T1000 (cell line): ENCODE measurements at places on chromosomes 4 and X.

- DNase-seq = no peak
Measured at GRCh38 chrX:107857837-107858236, 32.2 kb downstream of the MID2 start.

GRCh38 chrX:40539214-40540142 is 41.3 kb upstream of the ATP6AP2 start:
- no peak for DNase-seq

GRCh38 chr4:57363346-57363745 is 253.2 kb upstream of the IGFBP7 start:
- DNase-seq = no peak

- DNase-seq = no peak
Measured at GRCh38 chr4:125231661-125232060, 83.1 kb upstream of the FAT4 start.

GRCh38 chr4:74330295-74330750 is 22.1 kb downstream of the EPGN start:
- DNase-seq = no peak

- DNase-seq = no peak
Measured at GRCh38 chrX:43562372-43562771, 93.7 kb upstream of the MAOA start.

- no peak for DNase-seq
Measured at GRCh38 chr4:5878359-5878758, 14.5 kb downstream of the CRMP1 start.

DNA sequence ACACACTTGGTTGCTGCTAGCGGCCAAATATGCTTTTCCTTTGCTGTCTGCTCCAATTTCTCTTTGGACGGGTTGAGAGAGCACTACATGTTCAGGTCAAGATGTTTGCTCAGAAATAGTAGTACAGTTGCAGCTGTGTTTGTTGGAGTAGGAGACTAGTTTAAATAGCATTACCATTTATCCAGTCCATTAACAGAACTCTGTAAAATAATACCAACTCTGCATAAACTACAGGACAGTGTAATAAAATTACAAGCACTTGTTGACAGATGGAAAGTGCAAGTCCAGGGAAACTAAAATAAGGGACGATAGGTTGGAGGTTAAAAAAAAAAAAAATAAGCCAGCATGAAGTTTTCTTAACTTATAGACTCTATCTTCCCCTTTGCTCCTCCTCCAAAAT is 20.2 kb downstream of the SLIT2 start:
- no peak for DNase-seq

- DNase-seq = no peak
Measured at GRCh38 chrX:153245288-153245731, 66.2 kb downstream of the MAGEA1 start.

DNA sequence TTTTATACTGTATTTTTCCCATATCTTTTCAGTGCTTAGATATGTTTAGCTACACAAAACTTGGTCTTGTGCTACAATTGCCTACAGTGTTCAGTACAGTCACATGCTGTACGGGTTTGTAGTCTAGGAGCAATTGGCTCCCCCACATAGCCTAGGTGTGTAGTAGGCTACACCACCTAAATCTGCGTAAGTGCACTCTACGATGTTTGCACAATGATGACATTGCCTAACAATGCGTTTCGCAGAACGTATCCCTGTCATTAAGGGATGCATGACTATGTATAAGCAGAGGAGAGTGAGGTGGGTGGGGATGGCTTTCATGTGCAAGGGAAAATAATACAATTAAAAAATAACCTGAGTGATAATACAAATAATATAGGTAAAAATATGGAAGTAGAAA is 131.4 kb downstream of the GBA3 start:
- DNase-seq = no peak

DNA sequence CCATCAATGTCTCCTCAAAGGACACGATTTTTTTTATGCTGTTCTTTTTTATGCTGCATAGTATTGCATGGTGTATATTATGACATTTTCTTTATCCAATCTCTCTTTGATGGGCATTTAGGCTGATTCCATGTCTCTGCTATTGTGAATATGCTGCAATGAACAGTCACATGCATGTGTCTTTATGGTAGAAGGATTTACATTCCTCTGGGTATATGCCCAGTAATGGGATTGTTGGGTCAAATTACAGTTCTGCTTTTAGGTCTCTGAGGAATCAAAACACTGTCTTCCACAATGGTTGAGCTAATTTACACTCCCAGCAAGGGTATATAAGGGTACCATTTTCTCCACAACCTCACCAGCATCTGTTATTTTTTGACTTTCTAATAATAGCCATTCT is 113.9 kb downstream of the GRIA3 start:
- no peak for DNase-seq

- DNase-seq = no peak
Measured at GRCh38 chr4:65599340-65599739, 70.9 kb downstream of the EPHA5 start.

GRCh38 chr4:37860266-37860665 is 30.6 kb upstream of the TBC1D1 start:
- DNase-seq = no peak

GRCh38 chrX:129808158-129808828 is 28.5 kb downstream of the SASH3 start:
- DNase-seq = no peak

DNA sequence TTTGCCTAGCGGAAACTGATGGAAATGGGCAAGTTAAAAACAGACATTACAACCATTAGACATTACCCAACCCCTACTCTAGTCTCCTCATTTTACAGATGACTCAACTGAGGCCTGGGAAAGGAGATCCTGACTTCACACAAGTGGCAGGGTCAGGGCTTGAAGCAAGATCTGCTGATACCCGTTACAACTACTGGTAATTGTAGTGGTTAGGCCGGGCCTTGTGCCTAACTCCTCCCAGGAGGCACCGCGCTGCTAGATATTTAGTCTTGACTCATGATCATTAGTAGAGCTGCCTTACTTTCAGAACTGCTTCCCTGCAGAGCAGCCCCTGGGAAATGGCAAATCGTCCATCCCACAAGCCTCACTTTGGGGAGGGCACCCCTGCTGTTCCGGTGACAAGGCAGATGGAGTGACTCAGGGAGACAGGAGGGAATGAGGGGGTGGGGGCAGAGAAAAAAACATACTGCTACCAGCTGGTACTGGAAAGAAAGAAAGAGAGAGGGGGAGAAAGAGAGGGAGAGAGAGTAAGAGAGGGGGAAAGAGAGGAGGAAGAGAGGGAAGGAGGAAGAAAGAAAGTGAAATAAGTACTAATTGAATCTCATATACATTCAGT is 12.2 kb downstream of the ARHGEF6 start:
- peak; percentile 65 for DNase-seq

DNA sequence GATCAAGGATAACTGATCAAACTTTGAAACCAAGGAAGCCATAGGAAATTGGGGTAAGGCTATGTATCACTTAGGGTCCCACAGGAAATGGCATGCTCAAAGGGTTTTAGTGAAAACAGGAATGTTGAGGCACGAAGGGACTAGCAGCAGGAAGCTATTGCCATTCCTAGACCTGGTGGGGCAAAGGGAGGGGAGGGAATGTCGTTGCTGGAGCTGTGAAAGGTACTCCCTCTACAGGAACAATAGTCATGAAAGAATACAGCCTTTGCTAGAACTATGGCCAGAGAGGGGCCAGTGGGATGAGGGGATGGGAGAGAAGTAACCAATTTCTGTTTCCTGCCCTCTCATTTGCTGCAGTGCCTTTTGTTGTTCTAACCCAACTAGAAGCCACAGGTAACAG is 11.9 kb downstream of the REPS2 start:
- no peak for DNase-seq

DNA sequence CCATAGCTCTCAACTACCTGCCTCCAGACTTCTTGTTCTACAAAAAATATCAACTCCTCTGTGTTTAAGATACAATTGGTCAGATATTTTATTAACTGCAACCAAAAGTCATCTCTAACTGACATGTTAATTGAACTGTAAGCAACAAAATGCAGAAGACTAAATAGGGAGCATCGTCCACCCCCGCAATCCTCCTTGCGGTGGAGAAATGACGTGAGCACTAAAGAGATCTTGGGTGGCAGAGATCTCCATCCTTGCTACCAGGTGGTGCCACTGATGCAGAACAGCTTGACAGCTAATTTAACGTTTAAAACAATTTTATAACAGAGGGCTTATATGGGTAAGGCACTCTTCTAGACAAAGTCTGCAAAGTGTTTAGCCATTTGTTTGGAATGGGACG is 164.4 kb upstream of the FTHL17 start:
- no peak for DNase-seq

GRCh38 chr4:55396308-55397125 is 760 bp downstream of the TMEM165 start:
- no peak for DNase-seq

DNA sequence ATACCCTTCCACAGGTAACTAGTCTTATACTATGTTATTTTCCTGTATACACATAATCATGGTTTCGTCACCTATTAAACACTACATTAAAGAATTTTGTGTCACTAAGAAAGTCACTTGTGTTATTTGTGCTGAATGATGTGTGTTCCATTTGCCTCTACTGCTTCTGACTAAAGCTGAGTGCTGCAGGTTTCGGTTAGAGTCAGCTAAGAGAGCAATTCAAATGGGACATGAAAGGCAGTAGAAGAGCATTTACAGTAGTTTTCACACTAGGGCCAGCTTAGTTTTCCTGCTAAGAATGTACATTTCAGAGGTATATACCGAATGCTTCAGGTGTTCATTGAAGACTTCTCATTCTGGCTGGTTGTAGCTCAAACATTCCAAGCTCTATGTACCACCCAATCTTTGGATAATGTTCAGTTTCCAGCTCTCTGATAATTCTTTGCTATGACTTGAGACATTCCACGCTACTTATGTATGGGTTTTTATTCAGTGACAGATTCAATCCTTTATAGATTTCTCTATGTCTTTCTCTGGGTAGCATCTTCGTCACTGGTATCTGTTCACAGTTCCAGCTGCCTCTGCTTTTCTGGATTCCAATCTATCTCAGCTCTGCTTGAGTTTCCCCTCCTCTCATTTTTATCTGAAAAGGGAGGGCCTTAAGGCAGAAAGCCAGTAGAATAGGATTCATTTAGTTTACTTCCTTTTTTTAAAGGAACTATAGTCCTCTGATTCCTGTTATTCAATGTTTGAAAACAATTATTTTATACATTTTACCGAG is 164.4 kb downstream of the CXXC4 start:
- no peak for DNase-seq

DNA sequence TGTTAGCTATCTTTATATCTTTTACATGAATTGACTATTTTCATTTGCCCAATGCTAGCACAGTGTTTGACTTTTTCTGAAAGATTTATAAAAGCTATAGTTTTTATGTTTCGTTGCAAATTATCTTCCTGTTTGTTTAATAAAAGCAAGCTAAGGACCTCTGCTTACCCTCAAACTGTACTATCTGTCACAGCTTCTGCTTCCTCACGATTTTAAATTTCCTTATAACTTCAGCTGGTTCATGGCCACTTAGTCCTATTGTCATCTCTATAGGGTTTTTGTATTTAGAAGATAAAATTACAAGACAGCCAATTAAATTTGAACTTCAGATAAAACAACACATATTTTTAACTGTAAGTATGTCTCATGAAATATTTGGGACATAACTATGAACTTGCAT is 494.0 kb downstream of the PDGFC start:
- no peak for DNase-seq

- DNase-seq = no peak
Measured at GRCh38 chr4:80586716-80587115, 251.2 kb downstream of the CFAP299 start.

GRCh38 chr4:188942606-188943005 is 803.4 kb downstream of the TRIML1 start:
- DNase-seq = no peak

DNA sequence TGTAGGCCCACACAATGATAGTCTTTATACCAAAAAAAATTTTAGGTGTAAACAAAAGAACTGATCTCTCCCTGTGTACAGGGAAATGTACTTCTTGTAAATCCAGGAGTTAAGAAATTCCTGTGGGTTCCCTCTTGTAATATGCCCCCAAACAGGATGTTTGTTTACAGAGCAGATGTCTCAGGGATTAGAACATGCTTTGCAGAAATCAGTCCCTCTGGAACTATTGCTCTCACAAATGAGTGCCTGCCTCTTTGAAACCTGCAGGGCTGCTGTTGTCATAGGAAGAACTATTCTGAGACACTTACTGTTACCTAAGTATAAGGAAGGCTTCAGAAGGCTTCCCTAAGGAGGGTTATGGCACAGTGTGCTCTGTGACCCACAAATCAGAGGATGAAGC is 35.6 kb downstream of the PAK3 start:
- DNase-seq = no peak

DNA sequence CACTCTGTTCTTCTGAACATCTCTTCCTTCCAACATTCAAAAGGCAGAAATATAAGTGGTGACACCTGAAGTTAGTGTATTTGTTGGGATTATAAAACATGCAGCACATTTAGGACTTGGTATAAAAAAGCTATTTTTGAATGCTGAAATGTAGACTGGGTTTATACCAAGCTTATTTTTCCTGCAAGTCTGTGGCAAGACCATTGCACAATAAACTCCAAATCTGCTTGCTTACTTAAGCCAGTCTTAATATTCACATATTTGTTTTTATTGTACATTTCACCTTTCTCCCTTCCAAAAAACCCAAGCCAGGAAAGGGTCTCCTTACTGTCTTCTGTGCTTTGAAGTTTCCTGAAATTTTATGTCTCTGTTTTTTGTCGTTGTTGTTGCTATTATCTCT is 63.7 kb downstream of the FHIP1A start:
- DNase-seq = no peak

- no peak for DNase-seq
Measured at GRCh38 chr4:170193496-170193895, 103.7 kb upstream of the AADAT start.

- DNase-seq = no peak
Measured at GRCh38 chrX:133302775-133303445, 84.8 kb upstream of the TFDP3 start.

- no peak for DNase-seq
Measured at GRCh38 chrX:23930894-23931604, 23.2 kb downstream of the CXorf58 start.

- DNase-seq = no peak
Measured at GRCh38 chrX:57583477-57583876, 8.3 kb upstream of the ZXDB start.

- DNase-seq = no peak
Measured at GRCh38 chr4:73867783-73868182, 1.4 kb upstream of the CXCL1 start.

DNA sequence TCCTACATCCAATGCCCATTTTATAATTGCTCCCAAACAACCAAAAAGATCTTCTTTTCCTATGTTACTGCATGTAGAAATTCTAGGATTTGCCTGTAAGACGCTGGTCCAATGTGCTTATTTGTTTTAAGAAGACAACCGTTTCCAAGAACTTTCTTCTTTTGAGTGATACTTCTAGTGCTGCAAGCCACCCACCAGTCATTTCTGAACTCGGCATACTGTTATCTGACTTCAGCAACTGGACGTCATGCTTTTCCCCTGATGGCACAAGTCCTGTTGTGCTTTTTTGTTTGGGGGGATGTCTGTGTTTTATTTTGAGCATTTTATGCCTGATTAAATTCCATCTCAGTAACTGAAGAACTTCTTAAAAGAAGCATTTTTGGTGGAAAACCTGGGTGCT is 16.0 kb upstream of the RAP1GDS1 start:
- no peak for DNase-seq

DNA sequence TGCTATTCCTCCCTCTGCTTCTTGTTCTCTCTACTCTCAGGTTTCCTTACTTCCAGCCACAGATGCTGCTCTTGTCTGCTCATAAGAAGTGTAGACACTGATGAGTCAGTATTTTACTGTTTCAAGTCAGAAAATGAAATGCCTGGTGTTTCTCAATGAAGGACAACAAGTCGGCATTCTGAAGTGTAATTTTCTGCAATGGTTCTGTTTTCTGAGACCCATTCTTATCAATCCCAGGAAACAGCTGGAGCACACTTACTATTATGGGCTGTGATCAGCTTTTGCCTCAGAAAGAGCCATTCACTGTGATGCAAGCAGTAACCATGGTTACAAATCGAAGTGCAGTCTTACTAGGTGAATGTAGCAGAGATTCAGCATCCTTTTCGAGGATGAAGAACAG is 42.0 kb downstream of the SLC4A4 start:
- no peak for DNase-seq
